ENCODE measurements at places on chromosomes 2 and 18.

DNA sequence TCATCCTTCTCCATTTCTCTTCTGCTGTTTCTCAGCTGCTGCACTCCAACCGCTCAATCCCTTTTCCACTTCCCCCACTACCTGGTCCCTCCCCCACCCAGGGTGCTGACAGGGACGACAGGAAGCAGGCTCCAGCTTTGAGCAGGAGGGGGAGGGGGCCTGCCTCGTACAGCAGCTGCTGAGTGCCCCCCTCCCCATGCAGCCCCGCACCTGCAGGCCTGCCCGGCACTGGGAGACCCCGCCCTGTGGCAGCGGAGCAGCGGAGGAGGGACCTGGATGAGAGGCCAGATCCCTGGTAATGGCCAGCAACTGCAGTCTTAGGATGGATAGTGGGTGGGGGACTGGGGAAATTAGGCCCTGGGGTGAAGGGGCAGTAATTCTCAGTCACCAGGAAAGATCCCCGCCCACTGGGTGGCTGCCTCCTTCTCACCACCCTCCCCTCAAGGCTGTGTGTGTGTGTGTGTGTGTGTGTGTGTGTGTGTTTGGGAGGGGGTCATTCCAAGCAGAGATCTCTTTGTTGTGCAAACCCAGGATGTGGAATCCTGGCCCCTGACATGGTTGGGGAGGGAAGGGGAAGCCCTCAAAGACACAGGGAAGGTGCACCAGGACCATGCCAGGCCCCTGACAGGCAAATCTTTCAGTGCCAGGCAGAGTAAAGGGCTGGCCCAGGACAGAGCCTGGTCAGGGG, 6.8 kb upstream of the CRYBA2 start:
- DNase-seq: no peak

- no peak for DNase-seq
Measured at GRCh38 chr2:227491386-227491785, 19.4 kb downstream of the AGFG1 start.

DNA sequence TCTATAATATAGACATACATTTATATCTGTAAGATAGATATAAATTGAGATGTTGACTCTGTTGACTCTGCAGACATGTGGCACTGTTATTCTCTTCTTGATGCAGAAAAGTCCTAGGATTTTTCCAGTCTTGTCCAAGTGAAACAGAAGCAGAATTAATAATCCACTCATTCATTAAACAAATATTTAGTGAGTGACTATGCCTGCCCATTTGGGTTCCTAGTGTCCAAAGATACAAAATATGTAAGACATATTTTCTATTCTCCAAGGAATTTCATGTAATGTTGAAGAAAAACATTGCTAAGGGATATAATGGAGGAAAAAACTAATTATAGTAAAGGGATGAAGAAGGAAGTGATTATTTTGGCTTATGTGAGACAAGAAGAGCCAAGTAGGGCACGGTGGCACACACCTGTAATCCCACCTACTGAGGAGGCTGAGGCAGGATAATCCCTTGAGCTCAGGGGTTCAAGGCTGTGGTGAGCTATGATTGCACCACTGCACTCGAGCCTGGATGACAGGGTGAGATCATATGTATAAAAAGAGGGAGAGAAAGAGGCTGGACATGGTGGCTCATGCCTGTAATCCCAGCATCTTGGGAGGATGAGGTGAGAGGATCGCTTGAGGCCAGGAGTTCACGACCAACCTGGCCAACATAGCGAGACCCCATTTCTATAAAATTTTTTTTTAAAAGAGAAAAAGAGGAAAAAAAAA, 19.9 kb upstream of the PLEKHH2 start:
- DNase-seq: no peak

DNA sequence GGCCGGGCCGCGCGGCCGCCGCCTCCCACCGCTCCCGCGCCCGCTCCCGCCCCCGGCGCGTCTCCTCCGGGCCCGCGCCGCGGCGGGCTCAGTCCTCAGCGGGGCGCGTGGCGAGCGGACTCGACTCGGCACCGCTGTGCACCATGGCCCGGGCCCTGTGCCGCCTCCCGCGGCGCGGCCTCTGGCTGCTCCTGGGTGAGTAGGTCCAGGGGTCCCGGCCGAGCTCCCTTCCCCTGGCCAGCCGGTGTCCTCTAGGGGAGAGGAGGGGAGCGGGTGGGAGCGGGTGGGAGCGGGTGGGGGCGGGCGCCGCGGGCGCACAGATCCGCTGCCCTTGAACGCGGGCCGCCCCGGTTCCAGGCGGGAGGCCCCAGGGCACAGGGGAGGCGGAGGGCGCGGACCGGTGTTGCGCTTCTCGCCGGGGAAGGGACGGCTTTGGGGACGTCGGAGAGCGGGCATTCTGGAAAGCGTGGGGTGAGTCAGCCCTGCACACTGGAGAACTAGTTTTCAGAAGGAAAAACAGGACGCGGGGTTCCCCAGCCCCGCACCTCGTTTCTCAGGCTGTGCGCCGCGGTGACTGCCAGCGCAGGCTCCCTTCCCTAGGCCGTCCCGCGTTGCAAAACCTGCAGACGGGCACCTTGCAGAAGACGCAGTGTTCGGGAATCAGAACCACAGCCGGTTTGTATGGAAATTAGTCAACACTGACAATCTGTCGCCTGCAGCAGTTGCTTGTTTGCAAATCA, at the start of gene RAMP1:
RAMP1 (plus strand) TSS at position 91 of the 740 bp plus-strand sequence; CDS start at position 144, 53 bp downstream.
- DNase-seq: no peak

DNA sequence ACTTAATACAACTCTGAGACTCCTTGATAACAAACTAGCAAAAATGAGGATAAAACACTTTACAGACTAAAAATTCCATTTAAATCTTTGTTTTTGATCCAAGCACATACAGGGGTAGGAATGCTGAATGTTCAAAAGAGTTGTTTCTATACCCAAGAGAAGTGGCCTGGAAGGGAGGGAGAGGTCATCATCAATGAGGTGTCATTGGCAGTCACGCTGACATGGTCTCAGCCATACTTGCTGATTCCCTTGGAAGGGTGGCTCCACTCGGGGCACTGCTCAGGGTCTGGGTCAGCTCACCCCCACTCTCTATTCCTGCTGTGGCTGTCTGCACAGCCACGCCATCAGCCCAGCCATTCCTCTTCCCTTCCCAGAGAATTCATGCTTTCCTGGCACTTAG, 105.2 kb upstream of the PELI1 start:
- DNase-seq: no peak

GRCh38 chr18:64027931-64028695, 58.2 kb downstream of the SERPINB8 start:
- DNase-seq: no peak

DNA sequence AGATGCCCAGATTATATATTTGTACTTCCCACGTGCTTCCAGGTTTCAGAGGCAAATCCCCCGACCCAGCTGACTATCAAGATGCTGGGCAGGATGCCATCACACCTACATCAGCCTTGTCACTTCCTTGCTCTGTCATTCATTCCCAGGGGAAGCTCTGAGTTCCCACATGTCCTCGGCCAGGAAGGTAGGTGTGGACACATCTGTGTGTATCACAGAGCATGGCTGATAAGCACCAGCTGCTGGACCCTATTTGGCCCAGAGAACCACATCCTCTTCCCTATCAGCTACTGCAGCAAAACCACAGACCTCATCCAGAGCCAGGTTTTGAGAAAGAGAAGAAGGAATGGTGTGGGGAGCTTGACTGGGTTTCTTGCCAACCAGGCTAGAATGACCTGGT, 31.9 kb upstream of the ITGA6 start:
- no peak for DNase-seq

GRCh38 chr2:170235860-170236679, 58.1 kb downstream of the MYO3B start:
- peak; percentile 70 for DNase-seq

GRCh38 chr2:55163274-55163721, 68.8 kb downstream of the CLHC1 start:
- no peak for DNase-seq

- peak; percentile 30 for DNase-seq
Measured at GRCh38 chr2:40371525-40372282, 80.2 kb downstream of the SLC8A1 start.

DNA sequence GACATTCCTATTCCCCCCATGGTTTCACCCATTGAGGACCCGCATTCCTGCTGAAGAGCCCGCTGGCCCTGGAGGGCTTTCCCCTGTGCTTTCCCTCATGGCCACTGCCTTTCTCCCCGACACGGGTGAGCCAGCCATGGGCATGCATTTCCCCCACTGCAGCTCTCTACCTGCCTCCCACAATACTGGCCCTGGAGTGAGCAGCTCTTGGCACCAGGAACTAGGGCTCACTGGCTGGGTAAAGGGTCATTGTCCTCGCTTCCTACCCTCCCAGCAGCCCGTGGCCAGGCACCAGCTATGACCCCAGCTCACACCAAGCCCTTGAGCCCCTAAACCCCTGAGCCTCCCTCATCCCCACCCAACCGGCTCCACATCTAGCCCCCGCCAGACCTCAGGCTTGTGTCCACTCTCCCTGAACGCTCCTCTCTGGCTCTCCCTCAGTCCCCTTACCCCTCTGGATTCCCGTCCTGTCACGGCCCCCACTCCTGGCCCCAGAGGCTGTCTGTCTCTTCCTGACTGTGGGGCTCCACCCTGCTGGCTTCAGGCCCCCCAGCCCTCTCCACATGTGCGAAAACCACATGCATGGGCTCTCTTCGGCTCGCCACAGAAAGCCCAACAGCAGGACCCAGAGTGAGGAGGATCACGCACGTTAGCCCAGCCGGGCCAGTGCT, 199.8 kb downstream of the ZFP36L2 start:
- DNase-seq: no peak

DNA sequence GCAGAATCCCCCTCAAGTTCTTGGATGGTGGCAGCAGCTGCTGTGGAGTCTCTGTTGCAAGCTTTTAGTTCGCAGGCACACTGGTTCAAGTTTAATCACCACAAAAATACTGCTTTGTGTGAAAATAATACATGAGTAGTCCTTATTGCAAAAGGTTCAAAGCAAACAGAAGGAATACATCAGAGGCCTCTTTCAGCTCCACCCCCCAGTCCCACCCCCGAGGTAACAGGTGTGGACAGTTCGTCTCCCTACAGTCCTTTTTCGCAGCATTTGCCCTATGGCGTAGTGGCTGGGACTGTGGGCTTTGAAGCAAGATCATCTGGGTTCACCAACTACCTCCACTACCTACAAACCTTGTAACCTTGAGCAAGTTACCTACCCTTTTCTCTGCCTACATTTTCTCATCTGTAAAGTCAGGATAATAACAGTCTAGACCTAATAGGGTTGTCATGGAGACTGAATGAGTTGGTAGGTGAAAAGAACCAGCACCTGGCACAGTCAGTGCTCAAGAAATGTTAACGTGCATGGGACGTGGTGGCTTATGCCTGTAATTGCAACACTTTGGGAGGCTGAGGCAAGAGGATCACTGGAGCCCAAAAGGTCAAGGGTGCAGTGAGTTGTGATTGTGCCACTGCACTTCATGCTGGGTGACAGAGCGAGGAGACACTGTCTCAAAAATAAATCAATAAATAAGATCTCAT, 61.7 kb downstream of the TCF7L1 start:
- DNase-seq: no peak

- peak; percentile 20 for DNase-seq
Measured at GRCh38 chr2:185998562-185999070, 260.0 kb downstream of the FSIP2 start.

- no peak for DNase-seq
Measured at GRCh38 chr18:38076346-38077070, 510.9 kb upstream of the CELF4 start.

GRCh38 chr2:220154304-220154703, 526.9 kb downstream of the SLC4A3 start:
- no peak for DNase-seq

DNA sequence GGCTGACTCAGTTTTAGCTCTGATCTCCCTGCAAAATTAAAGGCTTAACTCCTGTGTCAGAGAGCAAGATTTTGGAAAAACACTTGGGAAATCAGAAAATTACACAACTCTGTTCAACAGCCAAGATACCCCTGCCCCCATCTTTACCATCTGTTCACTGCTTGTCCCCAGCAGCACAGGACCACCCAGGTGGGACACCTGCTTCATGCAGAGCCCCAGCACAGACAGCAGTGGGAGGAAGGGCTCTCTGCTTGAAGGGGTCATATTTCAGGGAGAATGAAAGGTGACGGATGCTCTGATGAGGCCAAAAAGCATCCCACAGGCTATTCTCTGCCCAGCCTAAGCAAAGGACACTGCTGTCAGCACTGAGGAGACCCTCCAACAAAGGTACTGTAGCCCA, 584.6 kb upstream of the KLHL29 start:
- no peak for DNase-seq

DNA sequence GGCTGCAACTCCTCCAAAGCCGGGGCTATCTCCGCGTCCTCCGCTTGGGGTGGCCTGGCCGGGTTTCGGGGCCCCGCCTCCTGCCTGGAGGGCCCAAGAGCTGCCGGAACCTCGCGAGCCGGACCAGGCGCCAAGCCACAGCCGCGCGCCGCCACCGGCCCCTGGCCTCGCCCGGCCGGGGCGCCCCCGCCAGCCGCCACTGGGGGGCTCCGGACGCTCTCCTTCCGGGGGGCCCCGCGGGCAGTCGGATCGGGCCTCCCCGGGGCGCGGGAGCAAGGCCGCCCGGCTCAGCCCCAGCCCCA, 17.4 kb upstream of the HAAO start:
- peak; percentile 80 for DNase-seq

- no peak for DNase-seq
Measured at GRCh38 chr2:33497221-33497650, 20.8 kb downstream of the RASGRP3 start.

DNA sequence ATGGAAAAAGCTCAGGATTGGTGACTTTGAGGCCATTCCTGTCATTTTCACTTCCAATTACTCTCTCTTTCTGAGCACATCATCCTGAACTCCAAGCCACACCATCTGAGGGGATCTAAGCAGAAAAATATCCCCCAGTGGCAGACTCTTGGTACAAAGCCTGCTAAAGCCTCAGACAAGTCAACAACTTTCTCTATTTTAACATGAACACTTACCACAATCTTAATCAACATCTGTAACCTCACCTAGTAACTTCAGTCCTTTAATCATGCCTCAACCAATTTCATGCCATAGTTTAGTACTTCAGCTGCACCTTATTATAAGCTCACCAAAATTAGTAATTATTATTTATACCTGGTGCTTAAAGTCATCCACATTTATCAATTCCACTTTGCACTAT, 128.9 kb downstream of the DTNB start:
- no peak for DNase-seq

- DNase-seq: peak; percentile 71
Measured at GRCh38 chr2:10709290-10709939, 12.0 kb upstream of the ATP6V1C2 start.

DNA sequence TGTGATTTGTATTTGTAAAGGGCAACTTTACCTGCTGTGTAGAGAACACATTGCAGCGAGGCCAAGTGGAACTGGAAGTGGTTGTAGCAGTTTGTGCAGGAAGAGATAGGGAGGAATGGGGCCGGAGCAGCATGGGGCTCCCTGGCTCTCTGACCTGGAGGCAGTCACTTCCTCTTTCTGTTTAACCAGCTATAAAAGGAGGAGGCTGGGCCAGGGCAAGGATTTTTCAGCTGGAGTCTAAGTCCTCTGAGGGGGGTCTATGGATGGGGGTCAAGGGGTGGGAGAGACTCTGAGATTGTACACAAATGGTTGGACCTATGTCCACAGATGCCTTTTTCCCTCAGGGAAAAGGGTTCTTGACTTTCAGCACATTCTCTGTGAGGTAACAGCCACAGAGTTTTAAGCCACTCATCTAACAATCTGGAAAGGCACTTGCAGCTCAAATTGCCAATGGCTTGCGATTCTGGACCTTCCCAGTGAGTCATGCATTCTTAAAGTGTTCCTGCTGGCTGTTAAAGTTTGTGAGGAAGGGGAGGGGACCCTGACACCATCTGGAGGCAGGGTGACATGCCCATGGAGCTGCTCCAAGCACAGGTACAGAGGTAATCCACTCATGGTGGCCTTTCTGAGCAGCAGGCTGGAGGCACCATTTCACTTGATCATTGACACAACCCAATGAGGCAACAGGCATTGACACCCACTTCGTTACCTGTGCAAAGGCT, 347.0 kb downstream of the CYRIA start:
- DNase-seq: peak; percentile 9

GRCh38 chr2:53784436-53784835, 2.3 kb downstream of the ASB3 start:
- no peak for DNase-seq

Data from MCF 10A (cell line).